DND-41 (cell line): ENCODE measurements at places on chromosomes 5 and 9.

DNA sequence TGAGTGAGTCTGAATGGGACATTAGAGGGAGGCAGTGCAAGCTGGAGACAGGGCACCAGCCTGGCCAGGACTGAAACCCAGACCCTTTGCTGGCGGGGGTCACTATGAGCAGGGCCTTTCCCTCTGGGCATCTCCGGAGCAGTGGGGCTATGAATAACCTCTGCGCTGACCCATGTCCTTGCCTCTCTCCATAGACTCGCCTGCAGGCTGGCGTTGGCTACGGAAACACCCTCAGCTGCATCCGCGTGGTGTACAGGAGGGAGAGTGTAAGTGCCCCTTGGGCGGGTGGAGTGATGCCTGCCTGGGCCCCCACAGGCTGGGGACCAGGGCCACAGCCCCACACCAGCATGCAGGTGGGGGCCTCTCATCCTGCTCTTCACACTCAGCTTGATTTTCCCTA is 15.8 kb downstream of the SLC25A48 start:
- peaks cover 3% of the 10 kb centered on the region for H3K27me3 ChIP-seq
- H3K36me3 ChIP-seq: no peaks in the 10 kb centered on the region
- H3K4me3 ChIP-seq: no peak overlapping the region
- no peak for DNase-seq
- no peaks in the 10 kb centered on the region for H3K4me1 ChIP-seq

GRCh38 chr9:19113964-19114679 is 11.4 kb upstream of the HAUS6 start:
- no peaks in the 10 kb centered on the region for H3K4me1 ChIP-seq
- H3K4me3 ChIP-seq: no peak overlapping the region
- peaks cover 37% of the 10 kb centered on the region for H3K36me3 ChIP-seq

GRCh38 chr9:34582787-34583186 is 6.7 kb downstream of the CNTFR start:
- H3K27me3 ChIP-seq: peaks cover 28% of the 10 kb centered on the region
- H3K36me3 ChIP-seq: no peaks in the 10 kb centered on the region
- DNase-seq: no peak
- H3K27ac ChIP-seq: no peak overlapping the region

- H3K27me3 ChIP-seq: no peaks in the 10 kb centered on the region
- H3K27ac ChIP-seq: no peak overlapping the region
- no peak overlapping the region for H3K4me3 ChIP-seq
- no peaks in the 10 kb centered on the region for H3K36me3 ChIP-seq
- H3K4me1 ChIP-seq: no peaks in the 10 kb centered on the region
Observed at GRCh38 chr5:168651648-168652047, 72.5 kb upstream of the PANK3 start.

DNA sequence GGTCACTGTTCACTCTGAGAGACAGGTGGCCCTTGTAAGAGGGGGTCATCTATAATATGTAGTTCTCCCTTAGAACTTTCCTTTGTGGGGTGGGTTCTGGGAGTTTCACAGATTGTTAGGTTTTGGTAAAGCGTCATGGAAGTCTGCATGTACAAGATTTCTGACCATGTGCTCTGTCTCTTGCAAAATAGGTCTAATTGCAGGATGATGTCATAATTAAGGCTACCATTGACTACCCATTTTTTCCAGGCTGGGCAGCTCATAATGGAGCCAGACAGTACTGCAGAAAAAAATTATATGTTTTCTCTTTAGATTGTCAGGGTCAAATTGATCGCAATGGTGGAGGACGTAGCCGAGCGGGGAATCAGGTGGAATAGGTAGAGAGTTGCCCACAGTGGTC is 3.7 kb upstream of the GM2A start:
- H3K4me3 ChIP-seq: no peak overlapping the region
- H3K27me3 ChIP-seq: no peaks in the 10 kb centered on the region
- peaks cover 70% of the 10 kb centered on the region for H3K36me3 ChIP-seq
- H3K4me1 ChIP-seq: peaks cover 55% of the 10 kb centered on the region

GRCh38 chr5:173688703-173689102 is 72.3 kb upstream of the BOD1 start:
- H3K36me3 ChIP-seq: 0 out of 2 replicates have a peak, but pooled peaks cover 3% of the 10 kb centered on the region
- no peak overlapping the region for H3K27ac ChIP-seq
- no peak overlapping the region for H3K4me3 ChIP-seq
- no peak for DNase-seq

DNA sequence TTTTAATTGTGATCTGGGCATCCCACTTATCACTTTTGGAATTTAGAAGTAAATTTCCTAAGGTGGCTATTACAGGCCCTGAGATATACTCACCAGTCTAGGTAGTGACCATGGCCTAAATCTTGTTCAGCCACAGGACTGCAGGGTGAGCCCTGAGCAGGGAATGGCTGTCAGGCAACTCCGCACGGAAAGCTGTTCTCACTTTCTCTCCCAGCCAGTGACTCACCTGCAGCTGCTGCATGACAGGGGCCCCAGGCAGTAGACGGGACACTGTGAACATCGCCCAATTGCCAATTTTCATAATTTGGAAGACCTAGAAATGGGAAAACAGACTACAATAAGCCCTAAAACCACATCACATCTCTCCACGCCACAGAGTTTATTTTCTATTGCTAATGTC is 69.6 kb upstream of the TAF1L start:
- DNase-seq: no peak
- no peaks in the 10 kb centered on the region for H3K36me3 ChIP-seq
- no peak overlapping the region for H3K27ac ChIP-seq
- no peaks in the 10 kb centered on the region for H3K27me3 ChIP-seq

DNA sequence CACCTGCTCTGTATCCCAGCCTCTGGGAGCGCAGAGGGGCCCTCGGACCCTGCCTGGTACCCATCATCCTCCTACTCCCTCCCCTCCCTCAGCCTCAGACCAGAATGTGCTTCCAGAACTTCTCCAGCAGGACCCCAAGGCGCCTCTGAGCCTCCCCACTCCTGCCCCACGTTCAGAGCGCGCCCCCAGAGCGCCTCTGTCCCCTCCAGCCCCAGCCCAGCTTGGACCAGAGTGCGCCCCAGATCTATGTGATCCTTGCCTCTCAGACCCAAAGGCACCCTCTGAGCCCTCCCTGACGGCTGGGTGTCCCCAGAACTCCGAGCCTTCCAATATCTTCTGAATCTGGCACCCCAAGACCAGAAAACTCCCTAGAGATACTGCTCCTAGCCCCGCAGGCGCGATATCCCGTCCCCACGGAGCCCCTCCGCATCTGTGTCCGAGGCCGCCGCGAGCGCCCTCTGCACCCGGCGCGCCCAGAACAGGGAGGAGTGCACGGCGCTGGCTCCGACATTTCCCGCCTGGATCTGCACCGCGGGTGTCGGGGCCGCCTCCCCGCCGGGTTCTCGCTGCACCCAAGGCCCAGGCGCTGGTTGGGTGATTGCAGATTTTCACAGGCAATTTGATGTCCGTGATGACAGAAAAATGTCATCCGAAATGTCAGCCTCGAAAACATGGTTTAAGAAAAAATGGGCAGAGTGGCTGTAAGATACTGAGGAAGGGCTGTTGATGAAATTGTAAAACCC is 522 bp downstream of the BHMT start:
- peaks cover 12% of the 10 kb centered on the region for H3K4me1 ChIP-seq
- H3K27me3 ChIP-seq: no peaks in the 10 kb centered on the region
- no peak for DNase-seq
- no peak overlapping the region for H3K4me3 ChIP-seq
- H3K36me3 ChIP-seq: no peaks in the 10 kb centered on the region

DNA sequence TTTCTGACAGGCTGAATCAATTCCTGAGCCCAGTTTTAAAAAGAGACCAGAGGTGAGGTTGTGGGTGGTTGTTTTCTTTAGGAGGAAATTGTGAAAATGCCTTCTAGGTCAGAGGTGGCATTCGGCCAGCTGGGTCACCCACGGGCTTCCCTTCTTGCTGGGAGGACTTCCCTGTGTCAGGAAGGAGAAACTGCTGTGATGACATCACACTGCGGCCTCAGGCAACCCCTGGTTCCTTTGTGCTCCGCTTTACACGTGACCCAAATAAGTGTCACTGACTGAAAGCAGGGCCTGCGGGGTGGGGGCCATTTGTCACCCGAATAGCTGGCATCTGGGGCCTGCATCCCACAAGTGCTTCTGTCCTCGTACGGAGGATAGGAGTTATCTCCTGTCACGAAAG is 39.7 kb downstream of the FABP6 start:
- no peak overlapping the region for H3K27ac ChIP-seq
- H3K36me3 ChIP-seq: no peaks in the 10 kb centered on the region
- H3K27me3 ChIP-seq: no peaks in the 10 kb centered on the region
- DNase-seq: no peak
- H3K4me3 ChIP-seq: no peak overlapping the region

DNA sequence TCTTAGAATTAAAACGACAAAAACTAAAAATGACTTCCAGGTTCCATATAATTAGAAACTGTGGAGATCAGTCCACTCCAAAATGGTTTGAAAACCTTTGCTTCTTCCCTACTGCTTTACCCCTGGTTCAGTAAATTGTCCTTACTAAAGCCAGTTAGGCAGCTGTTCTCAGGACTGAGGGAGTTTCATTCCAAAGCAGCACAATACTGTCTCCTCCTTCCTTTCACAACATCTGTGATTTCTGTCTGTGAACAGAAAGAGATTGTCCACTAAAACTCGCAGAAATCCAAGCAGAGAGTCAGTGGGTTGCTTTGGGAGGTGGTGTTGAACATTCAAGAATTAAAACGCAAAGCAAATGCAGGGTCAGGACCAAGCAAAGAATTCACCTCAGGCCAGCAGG is 740.8 kb upstream of the ZNF608 start:
- H3K4me3 ChIP-seq: no peak overlapping the region
- no peak for DNase-seq
- H3K36me3 ChIP-seq: no peaks in the 10 kb centered on the region
